T-helper 17 cell (primary cell): ENCODE measurements at places on chromosomes 2 and 18.

GRCh38 chr2:54204476-54204875 lies 51.6 kb downstream of the TSPYL6 start:
- no peak for DNase-seq

DNA sequence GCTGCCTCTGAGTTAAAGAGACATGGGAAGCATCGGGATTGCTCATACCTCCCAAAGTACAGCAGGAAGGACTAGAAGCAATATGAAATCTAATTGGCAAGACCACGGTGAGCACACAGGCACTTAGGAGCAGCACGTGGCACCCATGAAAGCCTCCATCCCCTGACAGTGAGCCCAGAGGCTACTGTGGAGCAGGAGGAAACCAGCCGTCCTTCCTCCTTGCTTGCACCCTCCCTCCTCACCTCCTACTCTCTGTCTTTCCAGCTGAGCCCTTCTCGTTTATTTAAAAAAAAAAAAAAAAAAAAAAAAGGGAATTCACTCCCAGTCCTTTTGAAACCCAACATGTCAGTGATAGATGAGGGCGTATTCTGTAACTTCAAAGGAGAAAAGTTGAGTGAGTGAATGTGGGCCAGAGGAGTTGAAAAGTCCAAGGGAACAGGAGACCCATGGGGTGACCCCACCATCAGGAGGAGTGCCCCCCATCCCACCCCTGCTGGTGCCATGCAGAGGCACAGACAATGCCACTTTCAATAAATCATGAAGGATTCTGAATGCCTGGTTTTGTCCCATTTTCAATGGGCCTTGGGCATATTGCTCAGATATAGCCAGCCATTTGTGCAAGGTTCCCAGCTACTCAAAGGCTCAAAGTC lies 96.6 kb upstream of the ALPP start:
- no peak for DNase-seq

DNA sequence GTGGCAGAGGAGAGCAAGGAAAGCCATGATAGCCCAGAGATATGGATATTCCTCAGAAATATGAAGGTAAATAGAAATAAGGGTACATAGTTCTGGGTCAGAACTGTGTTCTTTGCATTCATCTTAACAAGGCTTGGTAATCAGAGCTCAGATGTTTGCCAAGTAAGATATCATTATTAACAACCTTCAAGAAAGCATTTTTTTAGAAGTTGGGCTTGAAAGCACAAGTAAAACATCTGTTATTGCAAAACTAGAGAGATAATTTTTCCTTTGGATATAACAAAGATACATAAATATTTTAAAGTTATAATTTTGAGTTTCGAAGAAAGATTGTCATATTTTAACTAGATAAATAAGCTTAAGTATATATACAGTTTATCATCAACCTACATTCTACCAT lies 171.4 kb downstream of the ZNF804A start:
- DNase-seq = no peak

DNA sequence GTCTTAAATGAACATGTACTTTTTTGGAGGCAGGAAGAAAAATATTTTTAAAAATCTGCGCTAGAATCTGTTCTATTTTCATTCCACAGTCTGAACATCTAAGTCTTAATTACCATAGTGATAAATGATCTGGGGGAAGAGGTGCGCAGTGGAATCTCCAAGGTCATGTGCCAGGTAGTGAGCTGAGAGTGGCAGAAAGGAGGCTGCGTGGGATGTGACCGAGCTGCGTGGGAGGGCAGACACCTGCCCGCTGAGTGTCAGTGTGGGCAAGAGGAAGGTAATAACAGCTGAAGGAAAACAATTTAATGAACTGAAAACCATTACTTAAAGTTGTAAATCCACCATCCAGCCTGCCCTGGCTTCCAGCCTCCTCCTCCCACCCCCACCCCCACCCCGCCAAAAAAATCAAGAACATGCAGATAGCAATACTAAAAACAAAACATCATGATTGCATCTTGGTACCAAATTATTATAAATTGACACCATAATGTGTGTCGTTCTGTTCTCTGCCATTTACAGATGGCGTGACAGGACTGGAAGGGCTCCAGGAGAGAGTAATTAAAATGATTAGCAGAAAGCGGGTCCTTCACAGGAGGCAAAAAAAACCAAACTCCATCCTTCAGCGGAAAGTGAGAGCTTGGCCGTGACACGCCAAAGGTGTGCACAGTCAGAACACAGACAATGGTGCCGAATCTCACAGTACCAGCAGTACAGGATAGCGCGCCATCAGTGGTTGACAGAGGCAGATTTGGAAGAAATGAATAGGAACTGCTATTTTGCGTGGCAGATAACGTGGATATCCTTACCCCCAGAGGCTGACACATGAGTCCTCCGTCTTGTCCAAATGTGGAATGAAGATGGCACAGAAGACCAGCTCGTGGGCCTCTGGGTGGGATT lies 11.4 kb upstream of the DTNB start:
- no peak for DNase-seq

DNA sequence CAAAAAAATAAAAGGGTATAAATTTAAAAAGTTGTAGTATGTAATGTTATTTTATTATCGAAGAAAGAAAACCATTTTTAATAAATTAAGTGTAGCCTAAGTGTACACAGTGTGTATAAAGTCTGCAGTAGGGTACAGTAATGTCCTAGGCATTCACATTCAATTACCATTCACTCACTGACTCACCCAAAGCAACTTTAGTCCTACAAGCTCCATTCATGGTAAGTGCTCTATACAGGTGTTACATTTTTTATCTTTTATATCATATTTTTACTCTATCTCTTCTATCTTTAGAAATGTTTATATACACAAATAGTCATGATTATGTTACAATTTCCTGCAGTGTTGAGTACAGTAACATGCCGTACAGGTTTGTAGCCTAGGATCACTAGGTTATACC lies 59.5 kb downstream of the RABL2A start:
- DNase-seq = no peak

DNA sequence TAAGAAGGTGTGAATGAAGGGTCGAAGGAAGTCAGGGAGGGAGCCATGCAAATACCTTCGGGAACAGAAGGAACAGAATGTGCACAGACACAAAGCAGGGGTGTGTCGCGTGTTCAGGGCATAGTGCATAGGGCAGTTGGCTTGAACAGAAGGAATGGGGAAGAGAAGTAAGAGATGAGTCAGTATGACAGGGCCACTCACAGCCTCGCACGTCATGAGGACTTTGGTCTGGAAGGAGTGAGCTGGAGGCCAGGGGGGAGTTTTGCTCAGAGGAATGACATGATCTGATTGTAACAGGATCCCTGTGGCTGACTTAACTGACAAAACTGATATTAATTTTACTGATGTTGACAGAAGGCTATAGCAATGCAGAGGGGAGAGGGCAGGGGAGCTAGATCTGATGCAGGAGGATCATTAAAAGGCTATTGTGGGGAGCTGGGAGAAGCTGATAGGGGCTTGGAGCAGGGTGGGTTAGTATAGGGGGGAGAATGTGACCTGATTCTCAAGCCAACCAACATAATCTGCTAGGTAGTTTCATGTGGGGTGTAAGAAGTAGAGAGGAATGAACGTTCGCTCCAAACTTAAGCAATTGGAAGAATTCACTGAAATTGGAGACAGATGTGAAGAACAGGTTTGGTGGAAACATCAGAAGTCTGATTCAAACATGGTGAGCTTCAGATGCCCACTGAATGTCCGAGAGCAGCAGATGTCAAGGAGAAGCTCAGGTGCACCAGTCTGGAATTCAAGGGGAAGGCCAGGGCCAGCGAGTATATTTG lies 60.4 kb upstream of the COPS8 start:
- DNase-seq = no peak

DNA sequence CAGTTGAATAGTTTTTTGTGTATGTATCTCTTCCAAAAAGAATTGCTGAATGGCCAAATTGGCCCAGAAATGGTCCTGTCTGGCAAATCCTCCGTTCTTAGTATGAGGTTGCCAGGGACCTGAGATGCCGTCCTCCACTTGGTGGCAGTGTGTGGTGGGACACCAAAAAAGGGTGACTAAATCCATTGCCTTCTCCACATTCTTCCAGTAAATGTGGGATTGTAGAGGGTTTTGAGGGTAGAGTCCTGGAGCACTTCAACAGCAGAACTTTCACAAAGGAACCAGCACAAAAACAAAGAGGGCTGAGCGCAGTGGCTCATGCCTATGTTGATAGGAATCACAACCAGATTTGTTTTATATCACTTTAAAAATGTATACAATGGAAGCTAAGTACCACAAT lies 199.9 kb downstream of the BCL2 start:
- no peak for DNase-seq

DNA sequence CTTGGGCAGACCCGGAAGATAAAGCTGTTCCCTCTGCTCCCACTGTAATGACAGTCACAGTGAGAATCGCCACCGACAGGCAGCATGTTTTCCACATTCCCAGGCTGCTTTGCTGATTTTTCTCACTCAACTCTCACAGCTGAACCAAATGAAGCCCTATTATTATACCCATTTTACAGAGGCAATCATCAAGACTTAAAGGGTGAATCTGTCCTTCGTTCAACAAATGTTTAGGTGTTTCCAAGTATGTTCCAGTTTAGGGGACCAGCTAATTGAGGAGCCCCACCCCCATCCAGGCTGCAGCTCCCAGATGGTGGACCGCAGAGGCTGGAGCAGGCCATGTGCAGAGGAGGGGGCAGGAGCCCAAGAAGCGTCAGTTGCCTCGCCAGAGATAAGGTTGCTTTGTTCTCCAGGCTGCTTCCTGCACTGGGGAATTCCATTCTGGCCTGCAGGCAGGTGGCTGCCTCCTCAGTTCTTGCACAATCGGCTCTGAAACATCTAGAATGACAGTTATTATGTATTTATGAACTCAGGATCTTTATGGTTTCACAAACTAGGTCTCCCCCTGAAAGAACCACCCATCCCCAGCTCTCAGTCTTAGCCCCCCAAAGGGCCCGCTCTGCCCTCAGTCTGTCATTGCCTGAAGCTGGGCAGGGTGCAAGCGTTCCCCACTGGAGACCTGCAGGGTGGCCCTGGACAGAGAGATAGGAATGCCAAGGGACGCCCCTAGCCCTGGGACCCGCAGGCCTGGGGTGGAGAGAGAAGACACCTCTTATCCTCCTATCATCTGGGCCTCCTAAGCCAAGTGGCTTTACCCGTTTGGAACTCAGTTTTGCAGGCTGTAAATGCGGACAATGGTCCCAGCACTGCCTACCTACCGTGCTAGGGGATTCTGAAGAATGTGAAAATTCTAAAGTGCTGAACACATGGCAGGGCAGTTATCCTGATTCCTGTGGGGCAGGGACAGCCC lies 49.1 kb upstream of the MYCN start:
- no peak for DNase-seq

- DNase-seq = no peak
Observed at GRCh38 chr18:58253871-58254270, 209.8 kb downstream of the NEDD4L start.

DNA sequence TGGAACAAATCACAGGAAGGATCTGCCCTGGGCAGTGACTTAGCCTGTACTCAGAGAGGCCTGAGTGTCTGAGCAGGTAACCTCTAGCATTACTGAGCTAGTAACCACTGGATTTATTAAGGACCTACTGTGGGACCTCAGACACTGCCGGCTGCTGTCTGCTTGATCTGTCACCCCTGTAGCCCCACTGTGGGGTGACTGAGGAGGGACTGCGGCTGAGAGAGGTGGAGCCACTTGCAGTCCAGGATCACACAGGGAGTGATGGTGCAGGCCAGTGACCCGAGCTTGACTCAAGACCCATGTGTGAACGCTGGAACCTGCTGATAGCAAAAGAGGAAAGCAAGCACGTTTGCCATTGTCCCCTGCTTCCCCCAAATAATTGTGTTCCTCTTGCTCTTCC lies 15.6 kb downstream of the CHMP1B start:
- no peak for DNase-seq

DNA sequence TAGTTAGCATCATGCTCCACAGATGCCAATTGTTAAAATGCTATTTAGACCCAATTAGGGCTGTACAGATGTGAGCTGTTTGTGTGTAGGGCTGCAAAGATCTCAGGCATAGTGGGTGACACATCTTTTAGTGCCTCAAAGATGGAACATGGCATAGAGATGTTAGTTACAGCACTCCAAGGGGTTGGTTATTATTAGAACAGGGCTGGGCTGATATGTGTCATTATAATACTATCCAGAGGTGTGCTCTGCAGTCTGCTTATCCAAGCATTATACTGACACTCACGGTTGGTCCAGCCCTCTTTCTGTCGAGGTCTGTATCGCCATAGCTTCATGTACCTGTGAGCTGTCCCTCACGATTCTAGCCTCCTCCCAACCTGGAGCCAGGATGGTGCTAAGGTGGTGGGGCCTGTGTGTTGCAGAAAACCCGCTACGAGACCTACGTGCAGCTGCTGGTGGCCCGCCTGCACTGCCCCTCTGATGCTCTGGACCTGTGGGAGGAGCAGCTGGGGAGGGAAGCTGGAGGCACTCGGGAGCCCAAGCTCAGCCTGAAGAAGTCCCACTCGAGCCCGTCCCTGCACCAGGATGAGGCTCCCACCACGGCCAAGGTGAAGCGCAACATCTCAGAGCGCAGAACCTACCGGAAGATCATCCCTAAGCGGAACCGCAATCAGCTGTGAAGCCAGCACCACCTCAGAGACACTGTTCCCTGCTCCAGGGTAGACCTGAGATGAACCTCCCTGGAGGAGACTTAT lies 27.1 kb downstream of the PSD4 start:
- no peak for DNase-seq

- DNase-seq = peak; percentile 74
Observed at GRCh38 chr2:61694312-61695274, 156.4 kb upstream of the XPO1 start.

DNA sequence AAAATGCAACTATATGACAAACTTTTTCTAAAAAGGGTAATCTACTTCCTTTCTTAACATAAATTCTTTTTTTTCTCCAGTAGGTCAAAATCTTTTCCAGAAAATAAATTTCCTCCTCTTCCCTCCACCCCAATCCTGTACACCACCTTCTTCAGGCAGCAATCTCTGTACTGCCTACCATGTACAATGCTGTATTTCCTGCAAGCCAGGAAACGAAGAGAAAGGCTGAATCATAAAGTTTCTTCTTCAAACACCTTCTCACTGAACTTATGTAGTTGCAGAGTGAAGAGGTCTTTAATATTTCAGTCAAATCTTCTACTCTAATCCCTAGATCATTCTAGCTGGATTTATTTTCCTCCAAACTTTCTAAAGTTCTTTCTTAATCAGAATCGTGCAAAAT lies 18.2 kb upstream of the C2orf66 start:
- DNase-seq = no peak

DNA sequence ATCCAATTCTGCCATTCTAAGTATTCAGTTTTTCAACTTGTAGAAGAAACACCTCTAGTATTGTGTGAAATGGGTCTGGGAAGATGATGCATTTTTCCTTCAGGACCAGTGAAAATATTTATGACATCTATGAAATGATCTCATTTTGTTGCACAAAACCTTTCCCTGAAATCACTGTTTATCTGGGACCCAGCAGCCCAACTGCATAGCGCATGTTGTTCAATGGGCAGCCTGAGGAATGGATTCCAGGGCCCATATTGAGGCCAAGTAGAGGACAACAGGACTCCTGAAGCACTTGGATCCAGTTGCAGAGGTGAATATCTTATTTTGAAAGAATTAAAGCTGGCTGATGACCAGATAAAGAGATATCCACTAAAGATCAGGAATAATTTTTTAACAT lies 7.3 kb downstream of the RBMS1 start:
- no peak for DNase-seq

DNA sequence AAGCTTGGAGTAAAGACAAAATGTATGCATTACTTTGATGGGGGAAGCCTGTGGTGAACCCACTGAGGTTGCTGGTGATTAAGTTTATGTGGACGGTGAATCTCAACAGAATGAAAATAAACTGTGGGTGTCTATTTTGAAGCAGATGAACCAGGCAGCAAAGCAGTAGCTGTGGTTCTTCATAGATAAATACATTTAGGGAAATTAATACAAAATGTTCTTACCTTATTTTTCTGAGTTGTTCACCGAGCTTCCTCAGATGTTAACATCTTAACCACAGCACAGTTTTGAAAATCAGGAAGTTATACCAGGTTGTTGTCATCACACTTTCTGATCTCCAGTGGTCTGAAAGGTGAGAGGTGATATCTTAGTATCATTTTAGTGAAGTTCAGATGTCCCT lies 53.9 kb downstream of the NCK2 start:
- no peak for DNase-seq
